ENCODE measurements at places on chromosomes 11 and 22.

- no peak for DNase-seq
These were observed 104.6 kb upstream of the HSD17B12 start for GRCh38 chr11:43575913-43576310.

DNA sequence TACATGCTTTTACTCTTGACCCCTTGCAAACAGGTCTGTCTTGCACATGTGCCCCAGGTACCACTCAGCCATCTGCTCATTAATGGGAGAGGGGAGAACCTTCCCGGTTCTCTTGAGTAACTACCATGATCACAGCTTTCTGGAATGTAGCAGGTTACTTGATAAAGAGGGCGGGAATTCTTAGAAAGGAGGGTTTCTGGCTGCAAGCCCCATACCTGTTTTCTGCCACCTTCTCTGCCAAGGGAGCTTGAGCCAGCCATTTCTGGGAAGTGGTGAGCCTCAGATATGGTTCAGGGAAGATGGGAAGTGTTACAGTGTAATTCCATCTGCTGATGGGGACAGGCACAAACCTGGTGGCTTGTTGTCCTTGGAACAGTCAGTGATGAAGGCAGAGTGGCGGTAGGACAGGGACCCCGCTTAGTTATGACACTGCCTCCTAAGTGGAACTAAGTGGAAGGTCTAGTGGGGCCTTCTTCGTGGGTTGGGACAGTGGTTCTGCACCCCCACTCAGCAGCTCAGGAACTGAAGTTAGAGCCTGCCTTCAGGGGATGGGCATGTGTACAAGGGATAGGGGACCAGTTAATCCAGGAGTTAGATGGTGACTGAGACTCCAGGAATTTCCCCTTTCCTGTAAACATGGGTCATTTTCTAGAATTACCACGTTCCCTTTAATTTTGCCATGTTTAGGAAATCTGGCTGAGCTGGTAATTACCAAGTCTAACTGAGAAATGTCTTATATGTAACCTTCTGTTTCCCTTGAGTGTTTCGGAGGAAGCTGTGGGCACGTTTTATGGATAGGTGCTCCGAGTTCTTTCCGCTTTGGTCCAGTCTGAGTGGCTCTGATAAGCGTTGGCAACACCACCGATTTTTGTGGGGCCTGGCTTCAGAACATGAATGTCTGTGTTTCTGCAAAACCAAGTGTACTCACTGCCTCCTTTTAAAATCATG is 35.3 kb downstream of the BCR start:
- DNase-seq = no peak

DNA sequence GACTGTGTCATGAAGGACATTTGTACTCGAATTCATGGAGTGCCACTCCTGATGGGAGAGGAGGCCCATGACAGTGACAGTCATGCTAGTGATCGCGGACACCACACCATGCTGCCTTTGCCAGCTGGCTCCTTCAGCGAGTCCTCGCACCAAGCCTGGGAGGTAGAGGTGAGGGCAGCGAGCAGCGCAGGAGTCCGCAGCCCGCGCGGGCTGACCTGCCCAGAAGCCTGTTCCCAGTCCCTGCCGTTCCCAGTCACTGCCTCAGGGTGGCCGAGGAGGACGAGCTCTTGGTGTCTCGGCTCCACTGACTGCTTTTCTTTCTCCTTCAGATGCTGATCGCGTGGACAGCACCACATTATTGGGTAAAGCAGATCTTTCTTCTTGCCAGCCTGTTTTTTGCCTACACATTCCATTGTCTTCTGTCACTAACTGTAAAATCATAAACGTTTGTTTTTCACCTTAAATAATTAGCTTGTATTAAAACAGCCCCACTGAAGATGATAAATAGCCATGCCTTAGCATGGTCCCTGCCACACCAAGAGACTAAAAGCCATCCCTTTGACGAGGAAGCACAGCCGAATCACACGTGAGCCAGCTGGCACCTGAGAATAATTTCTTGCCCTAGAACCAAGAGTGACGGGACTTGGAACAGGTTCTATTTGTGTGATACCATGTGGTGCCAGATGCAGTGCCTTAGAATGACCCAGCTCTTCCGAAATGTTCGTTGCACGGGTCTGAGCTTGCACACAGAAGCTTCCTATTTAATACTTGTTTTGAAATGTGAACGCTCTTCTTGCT is 25.5 kb downstream of the FAM118A start:
- no peak for DNase-seq

GRCh38 chr22:21865041-21865440 is 2.4 kb downstream of the MAPK1 start:
- DNase-seq = no peak

GRCh38 chr11:116786326-116786725 is 1.5 kb downstream of the ZPR1 start:
- DNase-seq = no peak

DNA sequence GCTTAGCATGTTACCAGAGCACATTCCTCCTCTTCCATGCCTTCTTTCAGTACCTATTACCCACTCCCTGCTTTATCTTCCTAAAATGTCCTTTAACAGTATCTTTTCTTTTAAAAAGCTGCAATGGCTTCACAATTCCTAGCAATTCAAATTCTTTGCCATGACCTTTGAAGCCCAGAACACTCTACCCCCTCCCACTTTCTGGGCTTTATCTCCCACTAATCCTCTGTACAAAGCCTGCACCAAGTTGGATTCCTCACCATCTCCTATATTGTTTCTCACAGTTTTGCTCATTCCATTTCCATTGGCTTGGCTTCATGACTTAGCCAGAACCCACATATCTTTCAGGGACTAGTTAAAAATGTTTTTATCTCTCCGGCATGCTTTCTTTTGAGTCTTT is 80.9 kb downstream of the FAM76B start:
- DNase-seq = no peak

Data from NCI-H510A (cell line).